ENCODE measurements at places on chromosomes 11 and 22.

DNA sequence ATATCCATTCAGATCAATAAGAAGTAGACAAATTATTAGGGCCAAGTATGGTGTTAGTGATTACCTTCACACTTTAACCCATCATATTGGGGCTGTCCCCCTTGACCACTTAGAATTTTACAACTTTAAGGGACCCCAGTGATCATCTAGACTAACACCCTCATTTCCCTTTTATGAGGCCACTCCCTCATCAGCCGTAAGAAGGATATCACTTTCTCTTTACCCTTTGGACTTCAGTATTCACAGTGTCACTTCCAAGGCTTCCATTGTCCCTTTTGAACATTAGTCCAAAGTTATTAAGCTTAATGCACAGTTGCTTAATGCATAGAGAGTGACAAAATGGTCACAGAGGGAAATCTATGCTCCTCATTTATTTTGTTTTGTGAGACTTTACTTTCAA lies 172.4 kb upstream of the MPPED2 start:
- DNase-seq = no peak

GRCh38 chr11:125375146-125375545 lies 120.9 kb downstream of the FEZ1 start:
- no peak for DNase-seq

- no peak for DNase-seq
Observed at GRCh38 chr11:62757846-62758788, 3.3 kb upstream of the POLR2G start.

- no peak for DNase-seq
Observed at GRCh38 chr11:35511666-35512065, 13.8 kb downstream of the PAMR1 start.

DNA sequence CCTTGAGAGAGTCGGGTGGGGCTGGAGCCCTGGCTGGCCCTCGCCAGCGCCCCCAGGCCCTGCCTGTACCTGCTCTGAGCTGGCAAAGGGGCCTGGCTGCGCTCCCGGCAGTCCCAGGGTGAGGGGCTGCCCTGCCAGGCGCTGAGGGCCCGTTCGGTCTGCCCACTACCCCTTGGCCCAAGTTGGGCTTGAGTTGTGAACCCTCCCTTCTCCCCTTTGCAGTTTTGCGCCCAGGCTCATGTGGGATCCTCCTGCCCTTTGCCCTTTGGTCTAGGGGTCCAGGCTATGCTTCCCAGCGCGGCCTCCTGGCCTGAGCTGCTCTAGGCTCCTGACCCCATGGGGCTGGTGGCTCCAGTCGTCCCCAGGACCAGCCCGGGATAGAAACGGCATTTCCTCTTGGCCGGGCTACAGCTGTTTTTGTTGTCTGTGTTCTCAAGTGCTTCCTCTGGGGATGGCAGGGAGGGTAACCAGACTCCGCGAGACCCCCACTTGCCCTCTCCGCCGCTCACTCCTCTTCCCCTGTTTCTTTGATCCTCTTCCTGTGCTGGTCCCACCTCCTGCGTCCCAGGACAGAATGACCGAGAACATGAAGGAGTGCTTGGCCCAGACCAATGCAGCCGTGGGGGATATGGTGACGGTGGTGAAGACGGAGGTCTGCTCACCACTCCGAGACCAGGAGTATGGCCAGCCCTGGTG lies 34.9 kb downstream of the PRDM11 start:
- no peak for DNase-seq

DNA sequence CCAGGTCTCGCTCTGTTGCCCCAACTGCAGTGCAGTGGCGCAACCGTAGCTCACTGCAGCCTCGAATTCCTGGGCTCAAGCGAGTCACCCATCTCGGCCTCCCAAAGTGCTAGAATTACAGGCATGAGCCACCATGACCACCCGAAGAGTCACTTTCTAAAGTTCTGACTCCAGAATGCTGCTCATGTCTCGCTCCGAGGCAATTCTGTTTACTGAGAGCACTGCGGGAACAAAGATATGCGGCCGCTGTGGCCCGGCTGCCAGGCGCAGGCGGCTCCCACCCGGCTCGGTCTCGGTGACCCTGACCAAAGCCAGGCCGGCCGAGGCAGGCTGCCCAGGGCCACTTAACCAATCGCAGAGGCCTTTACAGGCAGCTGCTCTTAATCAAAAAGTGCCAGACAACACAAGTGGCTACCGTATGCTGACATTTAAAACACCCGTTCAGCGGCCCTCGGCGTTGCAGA lies 78.7 kb downstream of the PHF21B start:
- DNase-seq = no peak

DNA sequence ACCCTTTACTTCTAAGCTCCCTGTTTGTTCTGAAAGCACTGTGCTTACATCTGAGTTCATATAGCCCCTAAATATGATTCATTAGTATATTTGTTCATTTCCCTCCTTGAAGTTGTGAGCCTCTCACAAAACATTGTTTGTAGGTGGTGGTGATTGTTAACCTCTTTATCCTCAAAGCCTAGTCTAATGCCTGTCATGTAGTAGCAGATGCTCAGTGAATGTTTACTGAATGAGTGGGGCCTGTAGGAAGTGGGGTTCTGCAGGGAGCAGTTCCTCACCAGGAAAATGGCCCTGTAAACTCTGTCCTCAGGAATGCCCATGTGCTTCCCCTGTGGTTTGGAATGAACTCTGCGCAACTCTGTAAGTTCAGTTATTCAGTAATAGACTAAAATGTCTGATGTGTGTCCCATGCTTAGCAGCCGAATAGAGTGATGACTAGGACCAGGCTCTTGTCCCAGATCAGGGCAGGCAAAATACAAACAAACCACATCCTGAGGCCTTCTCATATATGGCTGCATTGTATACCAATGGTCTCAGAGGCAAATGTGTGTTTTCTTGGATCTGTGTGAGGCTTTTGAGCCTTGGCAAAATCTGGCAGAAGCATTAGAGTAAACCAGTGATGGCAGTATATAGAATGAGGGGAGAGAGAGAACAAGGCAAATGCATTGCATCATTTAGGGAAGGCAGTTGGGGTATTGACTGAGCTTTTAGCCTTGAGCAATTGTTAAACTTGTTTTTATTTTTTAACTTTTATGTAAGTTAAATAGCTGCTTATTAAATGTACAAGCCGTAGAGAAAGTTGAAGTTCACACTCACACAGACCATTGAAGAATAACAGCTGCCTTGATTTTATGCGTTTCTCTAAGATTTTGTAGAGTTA lies 91.4 kb upstream of the BIRC3 start:
- DNase-seq = no peak

GRCh38 chr22:32411402-32411801 lies 645 bp downstream of the RTCB start:
- no peak for DNase-seq

GRCh38 chr11:65478388-65479183 lies 20.3 kb upstream of the MALAT1 start:
- no peak for DNase-seq

- DNase-seq = no peak
Observed at GRCh38 chr11:32829157-32829679, 509 bp upstream of the PRRG4 start.

GRCh38 chr11:1632053-1632714 lies 2.6 kb downstream of the KRTAP5-5 start:
- no peak for DNase-seq
